Fibroblast of skin of left quadriceps (primary cell): ENCODE measurements at places on chromosomes 11 and 22.

DNA sequence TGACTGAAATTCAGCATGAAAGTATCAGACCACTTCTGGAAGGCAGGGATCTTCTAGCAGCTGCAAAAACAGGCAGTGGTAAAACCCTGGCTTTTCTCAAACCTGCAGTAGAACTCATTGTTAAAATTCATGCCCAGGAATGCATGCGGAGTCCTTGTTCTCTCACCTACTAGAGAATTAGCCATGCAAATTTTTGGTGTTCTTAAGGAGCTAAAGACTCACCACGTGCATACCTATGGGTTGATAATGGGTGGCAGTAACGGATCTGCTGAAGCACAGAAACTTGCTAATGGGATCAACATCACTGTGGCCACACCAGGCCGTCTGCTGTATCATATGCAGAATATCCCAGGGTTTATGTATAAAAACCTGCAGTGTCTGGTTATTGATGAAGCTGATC is 19.1 kb downstream of the ZBTB44 start:
- no peak for DNase-seq

DNA sequence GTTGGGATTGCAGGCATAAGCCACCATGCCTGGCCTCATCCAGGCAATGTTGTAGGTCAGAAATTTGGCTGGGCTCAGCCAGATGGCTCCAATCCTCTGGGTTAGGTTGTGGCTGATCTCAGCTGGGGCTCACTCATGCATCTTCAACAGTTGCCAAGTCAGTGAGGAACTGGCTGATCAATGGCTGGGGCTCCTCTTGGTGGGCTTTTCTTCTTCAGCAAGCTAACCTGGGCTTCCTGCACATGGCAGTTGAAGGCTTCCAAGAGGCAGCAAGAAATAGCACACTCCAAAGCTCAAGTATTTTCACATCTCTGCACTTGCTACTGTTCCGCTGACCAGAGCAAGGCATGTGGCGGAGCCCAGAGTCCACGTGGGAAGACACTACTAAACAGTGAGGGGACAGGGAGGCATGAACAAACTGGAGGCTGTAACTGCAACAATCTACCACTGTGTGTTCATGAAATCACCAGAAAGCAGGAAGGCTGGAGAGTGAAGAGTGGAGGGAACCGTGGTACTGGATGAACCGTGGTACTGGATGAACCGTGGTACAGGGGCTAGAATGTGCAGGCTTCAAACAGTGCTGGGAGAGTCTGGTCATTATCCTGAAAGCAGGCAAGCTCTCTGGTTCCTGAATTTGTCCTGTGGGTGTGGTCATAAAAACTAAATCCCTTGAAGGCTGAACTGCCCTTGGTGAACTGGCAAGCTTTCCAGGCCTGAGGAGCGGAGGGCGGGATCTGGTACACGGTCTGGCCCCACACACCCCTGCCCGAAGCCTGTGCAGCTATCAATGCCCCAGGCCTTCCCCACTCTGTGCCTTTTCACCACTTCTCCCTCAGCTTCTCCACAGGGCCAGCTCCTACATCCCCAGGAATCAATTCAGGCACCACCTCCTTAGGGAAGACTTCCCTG is 20.2 kb downstream of the CHST1 start:
- DNase-seq = no peak

GRCh38 chr11:8307601-8308000 is 43.9 kb upstream of the LMO1 start:
- DNase-seq = no peak

DNA sequence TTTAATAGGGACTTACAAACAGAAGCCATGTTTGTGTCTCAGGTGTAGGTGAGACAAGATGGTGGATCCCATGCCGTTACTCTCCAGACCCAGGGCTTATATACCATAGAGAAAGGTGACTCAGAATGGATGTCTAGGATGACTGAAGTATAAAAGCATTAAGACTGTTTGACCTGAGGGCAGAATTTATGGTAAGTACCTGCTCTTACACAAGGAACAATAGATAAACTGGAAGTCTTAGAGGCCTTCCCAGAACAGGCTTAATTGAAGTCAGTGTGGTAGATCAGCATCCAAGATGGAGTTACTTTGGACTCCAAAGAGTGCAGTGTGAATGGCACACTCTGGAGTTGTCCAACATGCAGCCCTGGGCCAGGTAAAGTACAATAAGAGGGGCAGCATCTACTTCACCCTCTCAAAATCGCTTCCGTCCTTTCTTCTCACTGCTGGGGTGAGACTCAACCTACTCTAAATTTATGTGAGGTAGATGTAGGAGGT is 387.0 kb upstream of the DDI1 start:
- no peak for DNase-seq

DNA sequence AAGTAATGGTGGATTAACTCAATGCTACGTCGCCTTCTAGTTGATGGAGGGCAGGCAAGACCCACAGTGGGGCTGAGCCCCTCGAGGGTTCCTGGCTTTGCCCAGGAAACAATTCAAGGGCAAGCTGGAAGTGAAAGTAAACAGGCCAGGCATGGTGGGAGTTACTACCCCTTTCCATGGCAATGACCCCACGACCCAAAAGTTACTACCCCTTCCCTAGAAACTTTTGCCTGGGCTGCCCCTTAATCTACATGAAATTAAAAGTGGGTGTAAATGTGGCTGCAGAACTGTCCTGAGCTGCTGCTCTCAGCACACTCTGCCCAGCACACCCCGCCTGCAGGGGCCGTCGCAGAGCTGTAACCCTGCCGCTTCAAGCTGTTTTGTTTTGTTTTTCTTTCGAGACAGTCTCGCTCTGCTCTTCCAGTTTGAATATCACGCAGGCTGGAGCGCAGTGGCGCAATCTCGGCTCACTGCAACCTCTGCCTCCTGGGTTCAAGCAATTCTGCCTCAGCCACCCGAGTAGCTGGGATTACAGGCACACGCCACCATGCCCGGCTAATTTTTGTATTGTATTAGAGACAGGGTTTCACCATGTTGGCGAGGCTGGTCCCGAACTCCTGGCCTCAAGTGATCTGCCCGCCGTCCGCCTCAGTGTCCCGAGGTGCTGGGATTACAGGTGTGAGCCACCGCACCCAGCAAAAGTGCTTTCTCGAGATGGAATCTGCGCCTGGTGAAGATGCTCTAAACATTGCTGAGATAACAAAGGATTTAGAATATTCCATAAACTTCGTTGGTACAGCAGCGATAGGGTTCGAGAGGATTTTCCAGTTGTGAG is 5.9 kb upstream of the RNH1 start:
- no peak for DNase-seq
